Activated effector memory CD4-positive, alpha-beta T cell treated with anti-CD3 and anti-CD28 coated beads, Interleukin-2, amount 50 U/mL, for 16 hours (primary cell): ENCODE measurements at places on chromosomes 11 and 22.

GRCh38 chr11:21630934-21631478, 561.9 kb upstream of the ANO5 start:
- DNase-seq = no peak

DNA sequence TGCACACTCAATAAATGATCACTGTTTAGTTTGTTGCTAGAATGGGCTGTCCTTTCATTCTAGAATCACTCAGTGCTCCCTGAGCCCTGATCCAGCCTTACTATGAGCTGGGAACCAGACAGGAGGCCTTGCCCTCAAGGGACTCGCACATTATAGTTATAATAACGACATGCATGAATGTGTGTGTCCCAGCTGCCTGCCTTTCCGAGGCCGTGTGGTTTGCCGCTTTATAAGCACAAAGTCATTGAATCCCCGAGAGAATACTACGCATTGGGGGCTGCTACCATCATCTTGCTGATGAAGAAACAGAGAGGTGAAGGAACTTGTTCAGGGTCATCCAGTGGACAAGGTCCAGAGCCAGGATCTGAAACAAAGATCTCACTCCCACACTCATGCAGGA, 75.7 kb downstream of the NFAM1 start:
- DNase-seq = no peak

GRCh38 chr11:78112582-78113275, 26.7 kb downstream of the ALG8 start:
- DNase-seq = no peak

DNA sequence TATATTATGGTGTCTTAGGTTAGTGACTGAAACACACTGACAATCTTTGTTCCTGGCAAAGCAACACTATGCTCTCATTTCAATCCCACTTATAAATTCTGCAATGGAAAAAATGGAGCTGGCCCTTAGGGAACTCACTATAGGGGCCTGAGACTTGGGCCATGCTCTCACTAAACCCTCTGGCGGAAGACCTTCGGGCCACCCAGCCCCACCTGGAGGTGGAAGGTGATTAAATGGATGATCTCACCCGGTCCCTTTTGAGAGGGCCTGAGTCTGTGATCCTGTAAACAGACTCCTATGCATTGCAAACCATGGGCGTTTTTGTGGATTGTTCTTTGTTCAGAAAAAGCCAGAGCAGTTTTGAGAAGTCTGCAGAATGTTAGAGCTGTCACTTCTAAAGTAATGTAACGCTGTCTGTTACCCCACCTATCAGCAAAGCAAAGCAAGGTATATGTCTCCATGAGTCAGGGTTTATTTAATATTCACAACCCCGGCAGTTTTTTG, 17.0 kb upstream of the CDON start:
- DNase-seq = no peak

DNA sequence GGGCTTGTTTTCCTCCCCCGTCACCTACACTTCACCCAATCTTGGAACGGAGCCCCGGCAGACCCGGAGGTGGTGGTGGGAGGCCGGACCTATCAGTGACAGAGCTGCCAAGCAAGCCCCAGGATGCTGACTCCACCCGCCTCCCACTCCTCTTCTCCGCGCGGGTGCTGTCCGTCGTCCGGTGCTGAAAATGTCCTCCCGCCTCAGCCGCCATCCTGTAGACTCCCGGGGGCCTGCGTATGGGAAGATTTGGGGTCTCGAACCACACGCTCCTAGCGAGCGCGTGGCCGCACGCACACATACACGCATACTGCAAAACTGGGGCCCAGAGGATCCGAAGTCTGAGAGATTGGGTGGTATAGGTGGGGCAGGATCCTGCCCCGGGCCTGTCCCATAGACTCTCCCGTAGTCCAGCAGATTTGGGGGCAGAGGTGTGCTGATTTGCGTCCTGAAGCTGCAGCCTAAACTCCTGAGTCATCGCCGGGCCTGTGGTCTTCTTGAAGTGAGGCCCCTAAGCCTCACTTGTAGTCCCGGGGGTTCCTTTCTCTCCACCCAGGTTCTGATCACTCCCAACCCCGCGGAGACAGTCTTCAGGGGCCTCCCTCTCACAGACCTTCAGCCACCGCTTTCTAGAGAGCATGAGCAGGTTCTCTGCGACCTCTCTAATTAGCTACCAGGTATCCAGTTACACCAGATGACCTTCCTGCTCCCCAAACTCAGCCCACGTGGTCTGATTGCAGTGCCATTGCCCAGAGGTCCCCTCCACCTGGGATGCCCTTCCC, 796 bp upstream of the YIF1A start:
- DNase-seq = peak; percentile 93

DNA sequence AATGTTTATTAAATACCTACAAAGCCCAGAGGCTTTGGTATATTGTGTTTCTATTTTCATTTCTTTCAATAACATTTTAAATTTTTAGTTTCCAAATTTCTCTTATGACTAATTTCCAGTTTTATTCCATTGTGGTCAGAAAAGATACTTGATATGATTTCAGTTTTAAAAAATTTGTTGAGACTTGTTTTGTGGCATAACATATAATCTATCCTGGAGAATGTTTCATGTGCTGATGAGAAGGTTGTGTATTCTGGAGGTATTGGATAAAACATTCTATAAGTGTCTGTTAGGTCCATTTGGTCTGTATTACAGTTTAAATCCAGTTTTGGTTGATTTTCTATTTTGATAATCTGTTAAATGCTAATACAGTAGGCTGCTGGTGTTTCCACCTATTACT, 9.8 kb upstream of the RAG1 start:
- DNase-seq = no peak

DNA sequence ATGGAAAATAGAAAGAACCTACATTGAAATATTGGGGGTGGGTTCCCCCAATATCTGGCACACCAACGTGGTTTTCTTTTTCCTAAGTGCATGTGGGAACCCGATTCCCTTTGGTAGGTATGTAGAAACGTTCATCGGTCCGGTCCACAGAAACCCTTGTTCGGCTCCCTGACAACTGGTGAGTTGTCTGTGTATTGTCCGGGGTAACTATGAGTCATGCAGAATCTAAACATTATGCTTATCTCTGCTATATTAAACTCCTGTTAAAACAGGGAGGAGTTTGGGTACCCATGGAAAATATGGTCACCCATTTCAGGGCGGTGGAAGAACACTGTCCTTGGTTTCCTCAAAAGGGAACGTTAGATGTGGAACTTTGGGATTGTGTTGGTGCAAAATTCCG, 25.1 kb upstream of the ALDH3B2 start:
- DNase-seq = no peak

- DNase-seq = no peak
These were observed 311.0 kb downstream of the SBF2 start for GRCh38 chr11:9982796-9983579.

DNA sequence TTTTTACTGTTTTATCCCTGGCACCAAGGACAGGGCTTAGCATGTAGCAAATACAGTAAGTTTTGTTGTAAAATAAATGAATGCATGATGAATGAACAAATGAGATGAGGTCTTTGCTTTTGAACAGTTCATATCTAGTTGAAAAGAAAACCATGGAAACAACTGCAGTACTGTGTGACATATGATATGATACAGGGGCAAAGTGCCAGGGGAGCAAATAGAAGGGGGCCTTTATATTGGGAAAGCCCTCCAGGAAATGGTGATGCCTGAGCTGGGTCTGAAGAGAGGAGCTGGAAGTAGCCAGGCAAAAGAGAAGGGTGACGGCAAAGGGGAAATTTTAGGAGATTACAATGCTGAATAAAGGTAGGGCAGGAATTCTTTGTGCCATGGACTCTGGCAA, 63.8 kb upstream of the UCP3 start:
- no peak for DNase-seq

DNA sequence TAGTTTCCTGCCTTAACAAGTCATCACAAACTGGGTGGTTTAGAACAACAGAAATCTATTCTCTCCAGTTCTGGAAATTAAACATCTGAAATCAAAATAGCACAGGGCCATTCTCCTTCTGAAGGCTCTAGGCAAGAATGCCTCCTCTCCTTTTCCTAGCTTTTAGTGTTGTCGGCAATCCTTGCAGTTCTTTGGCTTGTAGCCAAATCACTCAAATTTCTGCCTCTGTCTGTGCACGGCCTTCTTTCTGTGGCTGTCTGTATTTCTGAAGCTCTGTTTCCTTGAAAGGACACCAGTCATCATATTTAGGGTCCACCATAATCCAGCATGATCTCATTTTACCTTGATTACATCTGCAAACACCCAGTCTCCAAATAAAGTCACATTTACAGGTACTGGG, 795.5 kb downstream of the METTL15 start:
- DNase-seq = no peak

DNA sequence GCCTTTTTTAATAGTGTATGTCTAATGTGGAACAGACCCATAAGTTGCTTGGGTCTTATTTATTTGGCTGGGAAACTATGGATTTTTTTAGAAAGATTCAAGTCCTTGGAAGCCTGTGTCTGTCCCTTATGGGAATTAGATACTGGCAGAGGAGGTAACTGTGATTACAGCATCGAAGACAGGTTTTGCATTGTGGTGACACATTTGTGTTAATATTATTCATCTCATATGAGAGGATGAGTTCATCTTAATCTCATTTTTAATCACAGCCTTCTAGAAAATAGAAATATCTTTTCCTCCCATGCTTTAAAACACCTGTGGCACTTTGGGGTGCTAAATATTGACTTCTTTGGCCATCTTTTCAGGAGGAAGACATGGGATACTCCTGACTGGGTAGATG, 9.2 kb downstream of the TAB1 start:
- no peak for DNase-seq

GRCh38 chr11:1953489-1954266, 6.5 kb downstream of the MRPL23 start:
- peak; percentile 72 for DNase-seq

- peak; percentile 69 for DNase-seq
These were observed 1.1 kb downstream of the SYTL2 start for GRCh38 chr11:85809863-85810262.

GRCh38 chr11:121418625-121419114, 33.4 kb upstream of the SORL1 start:
- DNase-seq = peak; percentile 71

DNA sequence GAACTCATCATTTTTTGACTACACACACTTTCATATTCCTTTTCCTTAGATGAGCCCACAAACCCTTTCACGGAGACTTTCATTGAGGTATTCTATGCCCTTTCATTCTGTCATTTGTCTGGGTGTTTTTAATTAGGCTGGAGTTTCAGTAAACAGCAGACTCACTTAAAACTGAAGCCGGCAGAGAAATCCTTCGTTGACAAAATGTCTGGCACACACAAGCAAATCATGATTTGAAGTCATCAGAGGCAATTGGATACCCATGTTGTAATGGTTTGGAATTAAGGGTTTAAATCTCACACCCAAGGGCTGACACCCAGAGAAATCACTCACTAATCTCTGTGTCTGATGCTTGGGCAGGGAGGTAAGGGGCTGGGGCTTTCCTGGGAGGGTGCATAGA, 127.1 kb downstream of the EHF start:
- no peak for DNase-seq

GRCh38 chr11:76185931-76186401, 20.3 kb downstream of the WNT11 start:
- DNase-seq = no peak

GRCh38 chr11:17979770-17980371, 33.0 kb downstream of the SERGEF start:
- DNase-seq = peak; percentile 68

DNA sequence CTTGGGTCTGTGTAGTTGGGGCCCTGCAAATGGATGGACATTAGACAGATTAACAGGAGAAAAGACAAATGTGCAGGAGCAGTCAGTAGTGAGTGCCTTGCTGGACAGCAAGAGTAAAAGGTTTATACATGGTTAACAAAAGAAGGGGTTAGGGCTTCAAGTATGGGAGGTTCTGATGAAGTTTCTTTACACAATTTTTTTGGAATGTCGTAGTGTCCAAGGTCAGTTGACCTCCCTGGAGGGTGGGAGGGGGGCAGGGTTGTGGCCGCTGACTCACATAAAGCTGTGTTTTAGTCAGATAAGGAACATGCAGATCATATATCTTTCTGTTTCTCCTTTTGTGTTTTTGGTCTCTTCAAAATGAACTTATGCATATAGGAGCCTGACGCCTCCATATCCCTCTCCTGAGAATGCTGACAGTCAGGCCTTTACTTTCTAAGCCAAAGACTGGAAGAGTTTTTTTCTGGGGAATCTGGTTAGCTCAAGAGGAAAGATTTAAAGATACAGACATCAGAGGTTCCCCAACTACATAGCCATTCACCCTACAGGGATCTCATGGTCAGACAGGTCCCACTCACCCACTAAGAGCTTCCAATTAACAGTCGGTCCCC, 134.3 kb downstream of the NECTIN1 start:
- no peak for DNase-seq

DNA sequence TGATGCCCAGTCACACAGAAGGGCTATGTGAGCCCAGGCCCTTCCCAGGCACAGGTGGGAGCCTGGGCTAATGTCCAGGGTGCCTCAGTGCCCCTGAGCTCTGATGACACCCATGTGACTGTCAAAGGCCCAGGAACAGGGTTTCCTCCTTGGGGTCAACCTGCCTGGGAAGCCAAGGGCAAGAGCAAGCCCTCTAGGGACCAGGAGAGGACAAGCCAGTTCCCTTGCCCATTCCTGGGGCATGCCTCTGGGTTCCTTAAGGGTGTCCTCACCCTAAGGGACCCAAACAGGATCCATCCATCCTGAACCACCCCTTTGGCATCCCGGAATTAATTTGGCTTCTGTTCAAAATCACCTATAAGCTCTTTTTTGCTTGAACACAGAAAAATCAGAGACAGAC, 39.0 kb downstream of the PISD start:
- DNase-seq = no peak

DNA sequence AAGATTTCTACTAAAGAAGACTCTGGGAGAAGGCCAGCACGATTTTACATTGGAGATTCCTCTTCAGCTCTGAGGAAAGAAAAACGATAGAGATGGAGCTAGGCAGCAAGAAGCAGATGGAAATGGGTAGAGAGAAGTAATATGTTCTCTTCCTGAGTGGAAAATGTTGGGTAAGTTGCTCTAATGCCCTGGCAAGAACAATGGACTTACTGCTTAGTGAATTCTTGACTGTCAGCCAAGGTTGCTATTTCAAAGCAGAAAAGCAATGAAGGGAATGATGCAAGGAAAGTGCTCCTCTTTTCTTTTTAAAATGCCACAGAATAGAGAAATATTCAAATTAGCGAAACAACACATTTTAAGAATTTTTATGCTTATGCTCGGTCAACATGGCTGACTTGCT, 38.4 kb upstream of the CWF19L2 start:
- no peak for DNase-seq

DNA sequence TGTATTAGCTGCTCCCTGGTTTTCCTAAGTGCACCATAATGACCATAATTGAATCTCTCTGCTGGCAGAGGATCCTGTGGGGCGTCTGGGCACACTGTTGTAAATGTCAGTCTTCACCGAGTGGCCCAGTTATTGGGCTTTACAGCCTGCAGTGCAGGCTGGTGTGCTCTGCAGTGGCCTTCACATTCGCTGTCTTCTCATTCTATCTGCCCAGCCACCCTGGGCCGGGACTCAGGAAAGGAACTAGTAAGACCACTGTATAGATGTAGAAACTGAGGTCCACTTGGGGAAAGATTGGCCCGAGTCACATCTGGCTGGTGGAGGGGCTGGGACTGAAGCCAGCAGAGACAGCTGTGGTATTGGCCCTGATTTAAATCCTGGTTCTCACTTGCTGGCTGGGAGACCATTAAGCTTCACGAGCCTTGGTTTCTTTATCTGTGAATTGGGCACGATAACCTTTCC, 49.3 kb downstream of the TSPAN18 start:
- no peak for DNase-seq
